SK-N-DZ (cell line): ENCODE measurements at places on chromosomes 5 and 9.
A peak's percentile ranks its signal among the peaks of the same experiment; 100 is the strongest.

- no peak for DNase-seq
These were observed 378.9 kb downstream of the RAB3C start for GRCh38 chr5:58961631-58962280.

DNA sequence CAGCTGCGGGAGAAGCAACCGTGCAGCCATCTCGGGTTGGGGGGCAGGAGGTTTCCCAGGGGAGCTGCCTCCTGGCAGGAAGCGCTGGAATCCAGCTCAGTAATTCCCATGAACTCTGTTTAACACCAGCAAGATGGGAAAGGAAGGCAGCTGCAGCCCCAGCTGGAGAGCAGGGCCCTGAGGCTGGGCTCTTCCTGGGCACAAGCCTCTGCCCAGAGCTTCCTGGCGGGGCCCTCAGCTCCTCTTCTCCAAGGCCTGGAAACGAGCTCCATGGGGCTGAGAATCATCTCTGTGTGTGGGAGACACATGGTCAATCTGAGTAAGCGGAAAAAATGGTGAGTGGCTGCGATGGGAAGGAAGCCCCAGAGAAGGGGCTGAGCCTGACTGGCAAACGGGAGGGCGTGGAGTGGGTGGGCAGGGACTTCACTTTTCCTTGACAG is 6.3 kb downstream of the MRPL36 start:
- DNase-seq = no peak

DNA sequence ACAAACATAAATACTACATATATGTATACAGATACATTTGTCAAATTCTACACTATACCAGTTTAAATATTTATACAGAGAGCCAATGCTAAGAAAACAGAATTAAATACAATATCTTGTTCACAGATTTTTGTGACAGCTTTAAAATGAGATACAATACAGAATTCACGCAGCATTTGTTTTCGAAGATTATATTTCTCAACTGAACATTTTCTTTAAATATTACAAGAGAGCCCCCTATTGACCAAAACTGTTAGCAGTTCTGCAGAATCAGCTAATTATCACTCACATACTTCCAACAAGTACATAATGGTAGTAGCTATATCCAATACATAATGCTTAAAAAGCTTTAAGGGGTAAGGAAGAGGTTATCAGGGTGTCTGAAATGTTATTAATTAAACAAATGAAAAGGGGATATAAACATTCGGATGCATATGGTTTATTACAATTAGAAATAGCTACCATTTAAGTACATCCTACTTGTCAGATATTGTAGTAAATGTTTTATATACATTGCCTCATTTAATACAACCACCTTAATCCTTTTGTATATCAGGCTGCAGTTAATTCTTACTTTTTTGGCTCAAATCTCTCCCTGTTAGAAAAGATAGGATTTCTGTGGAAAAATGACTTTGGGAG is 31.7 kb downstream of the ZDHHC21 start:
- DNase-seq = peak; percentile 21

DNA sequence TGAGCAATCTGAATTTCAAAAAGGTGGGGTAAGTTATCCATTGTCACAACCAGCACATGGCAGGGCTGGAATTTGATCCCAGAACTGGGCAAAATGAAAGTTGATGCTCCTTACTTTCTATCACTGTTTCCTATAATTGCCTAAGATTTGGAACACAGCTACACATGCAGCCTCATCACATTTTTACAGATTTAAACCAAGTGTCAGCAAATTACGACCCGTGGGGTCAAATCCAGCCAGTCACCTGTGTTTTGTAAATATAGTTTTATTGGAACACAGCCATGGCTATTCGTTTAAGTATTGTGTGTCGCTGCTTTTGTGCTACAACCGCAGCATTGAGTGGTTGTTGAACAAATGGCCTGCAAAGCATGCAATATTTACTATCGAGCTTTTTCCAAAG is 94.3 kb downstream of the SREK1 start:
- no peak for DNase-seq

DNA sequence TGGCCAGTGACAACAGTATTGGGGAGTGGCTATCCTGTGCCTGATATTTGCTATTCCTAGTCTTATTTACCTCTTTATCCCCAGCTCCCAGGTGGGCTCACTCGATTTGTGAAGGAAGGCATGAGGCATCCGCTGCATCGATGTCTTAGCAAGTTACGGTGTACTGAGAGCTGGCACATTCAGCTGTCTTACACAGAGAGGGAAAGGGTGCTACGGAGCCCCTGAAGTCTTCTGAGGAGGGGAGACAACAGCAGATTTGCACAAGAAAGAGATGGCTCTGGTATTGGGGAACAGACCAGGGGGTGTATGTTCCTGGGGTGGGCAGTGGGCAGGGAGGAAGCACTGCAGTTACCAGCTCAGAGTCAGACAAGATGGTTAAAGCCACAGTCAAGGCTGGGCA is 172.6 kb downstream of the FGF18 start:
- DNase-seq = no peak
